ENCODE measurements at places on chromosomes 2 and 18.

DNA sequence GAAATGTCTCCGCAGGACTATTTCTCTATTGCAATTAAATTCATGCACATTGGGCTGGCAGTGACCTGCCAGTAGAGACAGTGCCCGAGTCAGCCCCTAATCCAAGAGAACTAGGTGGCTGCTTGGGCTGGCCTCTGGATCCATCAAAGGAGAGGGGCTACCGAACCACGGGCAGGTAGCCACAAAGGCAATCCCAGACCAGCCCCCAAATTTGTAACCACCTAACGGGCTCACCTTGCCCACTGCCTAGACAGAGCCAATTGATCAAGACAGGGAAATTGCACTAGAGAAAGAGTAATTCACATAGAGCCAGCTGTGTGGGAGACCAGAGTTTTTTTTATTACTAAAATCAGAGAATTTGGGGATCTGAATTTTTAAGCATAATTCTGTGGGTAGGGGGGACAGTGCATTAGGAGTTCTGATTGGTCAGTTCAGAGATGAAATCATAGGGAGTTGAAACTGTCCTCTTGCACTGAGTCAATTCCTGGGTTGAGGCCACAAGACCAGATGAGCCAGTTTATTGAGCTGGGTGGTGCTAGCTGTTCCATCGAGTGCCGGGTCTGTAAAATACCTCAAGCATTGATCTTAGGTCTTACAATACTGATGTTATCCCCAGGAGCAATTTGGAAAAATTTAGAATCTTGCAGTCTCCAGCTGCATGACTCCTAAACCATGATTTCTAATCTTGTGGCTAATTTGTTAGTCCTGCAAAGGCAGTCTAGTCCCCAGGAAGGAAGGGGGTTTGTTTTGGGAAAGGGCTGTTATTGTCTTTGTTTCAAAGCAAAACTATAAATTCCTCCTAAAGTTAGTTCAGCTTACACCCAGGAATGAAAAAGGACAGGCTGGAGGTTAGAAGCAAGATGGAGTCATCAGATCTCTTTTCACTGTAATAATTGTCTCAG, 260.4 kb upstream of the SP5 start:
- no peak for DNase-seq

DNA sequence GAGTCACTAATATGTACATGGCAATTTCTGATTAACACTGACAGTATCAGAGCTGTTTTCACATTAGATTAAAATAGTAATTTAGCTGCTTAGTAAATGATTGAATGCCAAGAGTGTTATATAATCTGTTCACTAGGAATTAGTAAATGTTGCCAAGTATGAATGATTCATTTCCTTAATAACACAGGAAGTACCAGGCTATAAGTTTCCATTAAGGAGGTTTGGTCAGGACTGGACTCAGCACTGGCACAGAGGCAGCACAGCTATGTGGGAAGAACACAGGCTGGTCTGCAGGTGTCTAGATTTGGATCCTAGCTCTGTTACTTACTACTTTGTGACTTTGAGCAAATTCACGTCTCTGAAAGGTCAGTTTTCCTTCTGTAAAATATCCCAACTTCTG, 97.2 kb downstream of the TDRD15 start:
- no peak for DNase-seq

DNA sequence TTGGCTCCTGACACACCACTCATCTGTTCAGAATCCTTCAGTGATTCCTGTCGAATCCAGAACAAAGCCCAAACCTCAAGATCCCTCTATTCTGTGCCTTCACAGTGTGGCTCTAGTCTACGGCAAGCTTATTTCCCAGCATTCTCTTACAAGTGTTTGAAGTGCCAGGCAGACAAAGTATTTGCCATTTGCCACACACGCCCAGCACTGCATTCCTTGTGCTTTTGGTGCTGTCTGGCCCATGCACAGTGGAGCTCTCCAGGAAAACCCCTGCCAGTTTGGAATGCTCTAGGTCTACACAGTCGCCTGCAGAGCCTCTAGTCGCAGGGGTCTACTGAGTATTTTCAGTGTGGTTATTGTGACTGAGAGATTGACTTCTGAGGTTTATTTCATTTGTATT, 258.6 kb upstream of the RAB12 start:
- no peak for DNase-seq

- DNase-seq = no peak
Observed at GRCh38 chr18:24395049-24395795, 2.4 kb downstream of the OSBPL1A start.

DNA sequence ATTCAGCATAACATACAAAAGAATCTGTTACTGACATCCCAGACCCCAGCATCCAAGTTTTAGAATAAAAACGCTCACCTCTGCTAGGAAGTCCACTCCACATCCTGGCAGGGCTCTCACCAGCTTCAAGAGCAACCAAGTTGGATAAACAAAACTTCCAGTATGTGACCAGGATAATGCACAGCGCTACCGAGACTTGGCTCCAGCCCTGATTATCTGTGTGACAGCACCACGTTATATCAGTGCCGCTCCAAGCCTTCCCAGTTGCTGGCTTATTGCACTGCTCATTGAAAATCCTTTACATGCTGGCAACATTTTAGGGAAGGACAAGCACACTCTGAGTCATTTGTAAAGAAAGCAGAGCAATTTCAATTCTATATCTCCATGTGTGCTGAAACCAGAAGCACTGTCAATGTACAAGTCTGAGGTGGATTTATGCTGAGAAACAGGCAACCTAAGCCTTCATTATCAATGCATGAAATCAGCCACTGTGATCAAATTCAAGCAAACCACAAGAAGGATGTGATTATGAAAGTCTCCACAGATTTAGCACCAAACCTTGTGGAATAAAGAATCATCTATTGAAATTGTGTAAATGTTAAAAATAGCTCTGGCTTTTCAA, 115.7 kb downstream of the ZNF385B start:
- no peak for DNase-seq

GRCh38 chr18:3012136-3013023, 564 bp downstream of the LPIN2 start:
- peak; percentile 25 for DNase-seq

DNA sequence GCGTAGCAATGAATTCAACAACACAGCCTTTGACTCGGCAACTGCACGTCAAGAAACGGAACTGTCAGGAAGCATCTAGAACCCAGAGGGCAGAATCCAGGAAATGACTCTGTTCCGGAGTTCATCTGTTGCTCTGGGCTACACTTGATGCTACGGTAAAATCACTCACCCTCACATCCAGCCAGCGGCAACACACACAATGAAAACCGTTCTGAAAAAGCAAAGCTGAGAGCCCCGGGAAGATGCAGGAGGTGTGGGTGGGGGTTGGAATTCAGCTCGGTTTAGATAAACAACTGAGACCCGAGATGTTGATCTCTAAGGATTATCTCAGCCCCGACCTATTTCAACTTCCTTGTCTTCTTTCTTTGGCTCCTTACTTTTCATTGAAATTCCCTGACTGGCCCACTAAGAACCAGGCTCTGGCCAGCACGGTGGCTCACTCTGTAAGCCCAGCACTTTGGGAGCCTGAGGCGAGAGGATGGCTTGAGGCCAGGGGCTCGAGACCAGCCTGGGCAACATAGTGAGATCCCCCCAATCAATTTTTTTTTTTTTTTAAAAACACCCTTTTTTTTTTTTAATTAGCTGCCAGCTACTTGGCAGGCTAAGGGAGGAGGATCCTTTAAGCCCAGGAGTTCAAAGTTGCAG, 13.3 kb upstream of the RAB17 start:
- DNase-seq = peak; percentile 15

DNA sequence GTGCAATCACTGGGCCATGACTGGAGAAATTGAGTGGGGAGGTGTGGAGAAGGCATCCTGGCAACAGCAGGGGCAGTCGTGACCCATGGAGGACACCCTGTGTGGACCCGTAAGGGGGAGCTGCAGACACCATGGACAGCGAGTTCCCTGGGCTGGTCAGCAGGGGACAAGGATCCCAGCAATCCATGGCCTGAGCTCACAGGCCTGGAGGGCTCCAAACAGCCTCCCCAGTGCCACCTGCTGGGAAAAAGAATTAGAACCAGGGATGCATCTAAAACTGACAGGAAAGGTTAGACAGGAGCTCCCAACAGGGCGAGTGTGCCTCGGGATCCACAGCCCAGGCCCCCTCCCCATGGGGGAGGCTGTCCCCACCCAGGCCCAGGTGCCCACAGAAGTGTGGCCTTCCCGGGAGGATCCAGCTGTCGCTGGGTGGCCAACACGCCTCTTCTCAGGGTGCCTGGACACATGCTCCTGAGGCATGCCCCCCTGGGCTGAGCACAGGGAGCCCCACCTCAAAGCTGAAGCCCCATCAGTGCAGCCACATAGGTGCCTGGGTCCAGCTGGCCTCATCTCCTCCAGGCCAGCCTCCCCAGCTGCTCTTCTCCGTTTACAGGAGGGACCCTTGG, 20.5 kb upstream of the KIF1A start:
- no peak for DNase-seq

DNA sequence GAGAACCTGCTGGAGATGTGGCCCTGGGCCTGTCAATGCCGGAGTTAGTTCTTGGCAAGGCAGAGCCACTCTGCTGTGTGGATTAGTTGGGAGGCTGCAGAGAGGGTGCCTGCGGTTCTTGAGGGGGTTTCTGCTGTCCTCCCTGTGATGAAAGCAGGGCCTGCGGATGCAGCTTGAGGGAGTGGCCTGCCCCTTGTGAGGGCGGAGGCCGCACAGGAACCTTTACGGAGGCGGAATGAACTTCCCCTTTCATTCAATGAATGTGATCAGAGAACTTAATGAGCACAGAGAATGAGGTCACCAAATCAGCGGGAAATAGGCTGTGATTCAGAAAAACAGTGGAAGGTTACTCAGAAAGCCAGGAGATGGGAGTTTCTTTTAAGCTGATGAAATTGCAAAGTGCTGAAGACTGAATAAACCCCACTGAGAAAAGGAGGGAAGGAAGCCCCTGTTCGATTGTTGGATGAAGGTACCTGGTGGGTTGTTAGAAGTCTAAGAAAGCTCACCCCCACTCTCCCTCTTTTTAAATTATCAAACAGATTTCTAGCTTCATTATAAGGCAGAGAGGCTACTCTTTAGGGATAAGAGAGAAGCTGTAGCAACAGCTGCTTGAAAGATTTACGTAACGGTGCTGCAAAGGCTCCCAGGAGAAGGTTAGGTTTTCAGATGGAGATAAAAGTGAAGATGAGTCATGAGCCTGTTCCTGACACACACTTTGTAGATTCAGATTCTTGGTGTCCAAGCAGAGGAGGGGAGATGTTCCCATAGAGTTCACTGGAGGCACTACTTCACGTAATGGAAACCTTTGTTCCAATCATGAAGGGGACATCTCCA, 47.4 kb downstream of the VWA3B start:
- DNase-seq = no peak

- DNase-seq = peak; percentile 31
Observed at GRCh38 chr2:64913357-64913869, 75.8 kb upstream of the SLC1A4 start.

GRCh38 chr18:26656944-26657536, 108.7 kb upstream of the KCTD1 start:
- no peak for DNase-seq

GRCh38 chr18:3481696-3482210, 31.8 kb downstream of the TGIF1 start:
- peak; percentile 52 for DNase-seq

DNA sequence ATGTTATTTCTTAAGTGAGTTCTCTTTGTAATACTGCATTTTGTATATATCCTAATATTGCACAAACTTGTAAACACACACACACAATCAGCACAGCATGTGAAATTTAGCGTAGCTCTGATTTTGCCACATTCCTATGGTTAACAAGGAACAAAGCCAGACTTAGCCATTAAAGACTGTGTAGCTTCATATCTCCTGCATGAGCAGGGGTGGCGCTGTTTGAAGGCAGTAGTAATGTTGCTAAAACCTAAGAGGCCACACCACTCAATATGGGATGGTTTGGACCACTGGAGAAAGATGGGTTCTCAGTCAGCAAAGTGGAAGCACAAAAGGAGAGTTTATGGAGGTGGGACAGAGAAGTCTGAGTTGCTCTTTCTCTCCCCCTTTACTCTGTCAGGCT, 61.1 kb upstream of the RND3 start:
- no peak for DNase-seq

DNA sequence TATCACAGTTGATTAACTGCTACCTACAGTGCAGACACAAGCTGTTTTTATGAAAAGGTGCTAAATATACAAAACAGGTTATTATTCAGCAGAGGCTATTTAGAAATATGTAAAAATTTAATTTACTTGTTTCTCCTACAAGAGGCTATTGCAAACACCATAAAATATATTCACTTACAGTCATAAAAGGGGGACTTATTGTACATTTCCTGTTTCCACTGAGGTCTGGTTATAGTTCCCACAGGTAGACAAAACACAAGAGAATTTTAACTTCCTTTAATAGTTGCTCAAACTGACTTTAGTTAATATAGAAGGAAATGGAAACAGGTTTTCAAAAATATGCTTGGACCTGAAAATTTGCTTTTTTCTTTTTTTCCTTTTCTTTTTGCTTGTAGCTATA, 40.0 kb upstream of the FRZB start:
- DNase-seq = no peak

DNA sequence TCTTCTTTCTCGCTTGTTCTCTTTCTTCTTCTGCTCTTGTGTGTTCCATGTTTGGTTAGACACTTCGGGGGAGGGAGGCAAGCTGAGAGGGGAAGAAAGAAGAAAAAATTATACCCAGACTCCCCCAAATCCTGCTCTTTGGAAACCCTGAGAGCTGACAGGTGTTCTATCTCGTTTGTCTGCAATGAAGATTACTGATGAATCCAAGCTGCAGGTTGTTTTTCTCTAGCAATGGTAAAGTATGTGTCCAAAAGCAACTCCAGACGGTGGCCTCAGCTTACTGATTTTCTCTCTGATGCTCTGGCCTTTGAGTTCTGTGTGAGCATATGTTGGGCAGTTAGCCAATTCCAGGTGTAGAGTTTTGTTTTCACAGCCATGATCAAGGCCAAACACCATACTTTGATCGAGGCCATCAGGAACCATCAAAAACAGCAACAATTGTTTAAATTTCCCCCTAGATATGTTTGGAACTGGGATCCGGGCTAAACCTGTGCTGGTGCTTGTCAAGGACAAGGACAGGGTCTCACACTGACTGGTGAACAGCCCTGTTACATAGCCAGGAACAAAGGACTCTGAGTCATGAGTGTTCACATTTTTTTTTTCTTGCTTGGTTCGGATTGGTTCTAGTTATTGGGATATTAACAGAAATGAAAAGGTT, 142.0 kb downstream of the PRKCE start:
- no peak for DNase-seq

DNA sequence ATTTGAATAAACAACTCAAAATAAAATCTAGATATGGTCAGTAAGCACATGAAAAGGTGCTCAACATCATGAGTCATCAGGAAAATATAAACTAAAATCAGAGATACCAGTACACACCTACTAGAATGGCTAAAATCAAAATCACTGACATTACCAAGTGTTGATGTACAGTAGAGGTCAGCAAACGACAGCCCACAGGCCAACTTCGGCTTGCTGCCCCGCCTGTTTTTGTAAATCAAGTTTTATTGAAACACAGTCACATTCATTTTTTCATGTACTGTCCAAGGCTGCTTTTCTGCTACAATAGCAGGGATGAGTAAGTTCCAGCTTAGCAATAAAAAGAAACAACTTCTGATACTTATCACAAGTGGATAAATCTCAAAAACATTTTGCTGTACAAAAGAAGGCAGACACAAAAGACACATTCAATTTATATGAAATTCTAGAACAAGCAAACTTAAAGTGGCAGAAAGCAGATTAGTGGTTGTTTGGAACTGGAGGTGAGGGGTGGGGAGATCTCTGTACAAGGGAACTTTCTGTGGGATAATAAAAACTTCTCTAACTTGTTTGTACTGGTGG, 32.1 kb downstream of the TRAK2 start:
- DNase-seq = no peak

All from T-helper 2 cell (primary cell).